NCI-H2029 treated with DMSO at 0.1 percent for 48 hours (cell line): ENCODE measurements at places on chromosomes 1 and 21.

DNA sequence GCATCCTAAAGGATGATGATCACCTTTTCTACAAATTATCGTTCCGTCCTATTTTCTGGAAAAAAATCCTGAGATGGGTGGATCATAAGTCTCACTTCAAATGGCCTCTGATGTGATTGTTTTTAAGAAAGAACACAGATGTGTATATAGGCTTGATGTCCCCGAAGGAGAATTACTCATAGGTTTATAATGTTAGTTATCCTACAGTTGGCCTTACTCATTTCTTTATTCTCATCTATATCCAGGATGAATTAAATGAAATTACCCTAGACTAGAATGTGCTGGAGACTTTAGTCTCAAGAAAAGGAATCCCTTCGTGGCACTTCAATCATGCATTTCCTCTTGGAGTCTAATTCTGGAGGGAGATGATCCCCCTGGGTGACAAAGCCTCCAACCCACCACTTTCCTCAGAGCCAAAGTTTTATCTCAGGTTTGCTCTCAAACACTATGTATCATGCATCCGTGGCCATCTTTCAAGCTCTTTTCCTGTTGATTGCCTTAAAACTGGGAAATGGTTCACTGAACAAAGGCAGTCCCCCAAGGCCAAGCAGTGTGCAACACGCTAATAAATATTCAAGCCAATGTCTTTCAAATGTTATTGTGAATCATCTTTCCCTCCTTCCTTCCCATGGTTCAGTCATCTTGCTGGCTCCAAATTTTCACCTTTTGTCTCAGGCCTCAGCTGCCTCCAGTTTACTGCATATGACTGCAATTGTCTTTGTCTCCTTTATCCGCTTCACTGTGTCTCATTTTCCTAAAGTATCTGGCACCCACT, 32.5 kb upstream of the SMYD2 start:
- DNase-seq, result no peak

GRCh38 chr1:8374812-8375211, 56.9 kb downstream of the SLC45A1 start:
- no peak for DNase-seq

GRCh38 chr1:41103766-41104165, 82.2 kb upstream of the SLFNL1 start:
- no peak for DNase-seq

- DNase-seq, result no peak
Observed at GRCh38 chr1:178938101-178938958, 67.5 kb upstream of the ANGPTL1 start.

DNA sequence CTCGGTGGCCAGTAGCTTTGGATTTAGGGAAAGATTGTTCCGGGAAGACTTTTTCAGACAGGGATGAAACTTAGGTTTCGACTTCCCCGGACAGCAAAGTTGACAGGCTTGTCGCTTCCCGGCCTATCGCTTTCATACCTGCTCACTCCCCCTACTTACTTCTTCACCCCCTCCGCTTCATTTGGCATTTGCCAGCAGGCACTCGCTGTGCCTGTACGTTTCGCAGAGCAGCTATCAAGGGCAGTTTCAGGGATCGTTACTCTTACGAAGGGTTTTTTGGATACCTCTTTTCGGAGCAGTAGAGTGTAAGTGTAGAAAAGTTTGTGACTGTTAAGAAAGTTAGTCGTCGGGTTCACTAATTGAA, 393 bp downstream of the BLZF1 start:
- no peak for DNase-seq

GRCh38 chr1:28241638-28242241, 5.8 kb downstream of the ATP5IF1 start:
- DNase-seq, result no peak

GRCh38 chr1:214678386-214678785, 75.4 kb downstream of the CENPF start:
- no peak for DNase-seq

- DNase-seq, result no peak
Observed at GRCh38 chr1:167849666-167850065, 64.3 kb downstream of the ADCY10 start.

DNA sequence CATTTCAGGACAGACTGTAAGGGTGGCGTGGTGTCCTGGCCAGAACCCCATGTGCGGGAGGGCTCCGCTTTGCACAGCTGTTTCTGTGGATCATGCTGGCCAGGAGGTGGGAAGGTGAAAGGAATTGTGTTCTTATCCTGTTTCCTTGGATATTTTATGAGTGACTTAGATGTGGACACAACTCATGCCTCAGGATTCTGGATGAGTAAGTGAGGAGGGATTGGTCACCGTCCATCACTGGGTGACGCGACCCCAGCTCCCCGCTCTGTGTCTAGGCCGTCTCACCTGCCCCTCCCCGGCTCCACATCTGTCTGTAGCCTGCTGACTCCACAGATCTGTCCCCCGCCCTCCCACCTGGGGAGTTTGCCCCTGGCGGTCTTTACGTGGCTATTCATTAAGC, 48.8 kb downstream of the PIK3CD start:
- no peak for DNase-seq

- DNase-seq, result no peak
Observed at GRCh38 chr1:92194511-92194910, 23.2 kb upstream of the C1orf146 start.

GRCh38 chr1:42731585-42731984, 8.5 kb downstream of the CLDN19 start:
- no peak for DNase-seq

GRCh38 chr1:101237229-101237837, 514 bp downstream of the S1PR1 start:
- DNase-seq, result no peak

GRCh38 chr1:9844756-9845155, 21.0 kb upstream of the CLSTN1 start:
- no peak for DNase-seq

DNA sequence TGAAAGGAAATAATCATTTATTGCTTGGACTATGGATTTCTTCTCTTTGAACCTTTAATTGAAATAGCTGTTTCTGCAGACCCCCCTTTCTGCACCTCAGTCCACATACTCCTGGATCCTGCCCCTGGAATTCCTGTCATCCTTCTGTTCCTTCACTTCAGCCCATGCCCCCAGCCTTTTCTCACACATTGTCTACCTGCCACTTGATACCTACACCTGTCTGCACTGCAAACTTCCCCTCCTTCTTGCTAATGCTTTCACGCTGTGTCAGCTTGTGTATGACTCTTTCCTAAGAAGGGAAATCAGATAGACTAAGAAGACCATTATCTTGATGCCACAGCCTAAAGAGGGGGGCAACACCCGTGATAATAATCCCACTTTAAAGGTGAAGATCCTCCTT, 80.3 kb upstream of the EXO1 start:
- no peak for DNase-seq

- DNase-seq, result no peak
Observed at GRCh38 chr1:20200966-20201365, 14.6 kb upstream of the PLA2G2C start.

DNA sequence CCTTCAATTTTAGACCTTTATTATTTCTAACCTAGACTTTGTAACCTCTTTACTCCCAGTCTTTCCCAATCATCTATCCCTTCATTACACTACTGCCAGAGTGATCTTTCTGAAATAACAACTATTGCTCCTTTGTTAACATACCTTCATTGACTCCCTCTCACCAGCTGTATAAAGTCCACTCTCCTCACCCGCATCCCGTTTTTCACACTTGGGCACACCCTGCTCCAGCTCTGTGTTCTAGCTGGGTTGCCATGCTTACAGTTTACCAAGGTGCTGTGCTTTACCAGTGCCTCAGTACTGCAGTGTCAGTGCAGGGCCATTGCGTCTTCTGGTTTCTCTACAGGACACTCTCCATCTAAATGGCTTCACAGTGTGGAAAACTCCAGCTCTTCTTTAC, 148.2 kb downstream of the NFIA start:
- no peak for DNase-seq
